ENCODE measurements at places on chromosomes 12 and 14.
A peak's percentile ranks its signal among the peaks of the same experiment; 100 is the strongest.

DNA sequence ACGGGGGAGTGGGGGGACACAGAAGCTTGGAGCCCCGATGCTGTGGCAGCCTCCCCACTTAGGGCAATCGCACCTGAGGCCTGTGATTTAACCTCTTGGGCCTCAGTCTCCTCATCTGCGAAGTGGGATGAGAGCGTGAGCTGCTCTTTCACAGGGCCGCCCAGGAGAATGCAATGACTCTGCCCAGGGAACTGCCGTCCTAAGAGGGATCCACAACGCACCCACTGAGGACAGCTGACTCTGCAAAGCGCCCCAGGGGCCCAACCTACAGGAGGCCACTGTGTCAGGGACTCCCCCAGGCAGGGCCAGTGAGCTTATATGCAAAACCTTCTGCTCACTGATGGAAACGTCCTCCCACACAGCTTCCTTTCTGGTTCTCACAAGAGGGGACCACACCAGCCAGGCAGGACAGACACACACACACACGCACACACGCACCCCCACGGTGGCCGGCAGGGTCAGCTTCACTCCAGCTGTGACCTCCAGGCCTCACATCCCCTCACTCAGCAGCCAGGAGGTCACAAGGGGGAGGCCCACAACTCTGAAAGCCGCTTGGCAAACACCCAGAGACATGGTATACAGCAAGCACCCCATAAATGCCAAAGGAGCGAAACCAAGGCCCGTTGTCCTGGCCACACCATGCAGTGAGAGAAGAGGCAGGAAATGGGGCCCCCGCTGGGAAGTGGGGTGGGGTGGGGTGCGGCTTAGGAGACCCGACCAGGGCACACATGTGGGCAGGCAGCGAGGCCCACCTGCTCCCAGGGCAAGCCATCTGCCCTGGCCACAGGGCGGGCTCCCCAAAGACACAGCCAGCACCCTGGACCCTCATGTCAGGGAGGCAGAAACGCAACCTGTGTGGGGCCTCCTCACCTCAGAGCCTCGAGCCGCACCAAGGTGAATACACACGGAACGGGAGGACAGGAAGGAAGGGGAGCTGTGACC, 73.3 kb downstream of the NCOR2 start:
- DNase-seq: no peak

GRCh38 chr12:2229661-2230539, 177.1 kb downstream of the CACNA1C start:
- no peak for DNase-seq

GRCh38 chr12:52280319-52280795, 5.9 kb downstream of the KRT86 start:
- DNase-seq: peak; percentile 91

GRCh38 chr14:65840786-65841185, 428.3 kb downstream of the FUT8 start:
- no peak for DNase-seq

DNA sequence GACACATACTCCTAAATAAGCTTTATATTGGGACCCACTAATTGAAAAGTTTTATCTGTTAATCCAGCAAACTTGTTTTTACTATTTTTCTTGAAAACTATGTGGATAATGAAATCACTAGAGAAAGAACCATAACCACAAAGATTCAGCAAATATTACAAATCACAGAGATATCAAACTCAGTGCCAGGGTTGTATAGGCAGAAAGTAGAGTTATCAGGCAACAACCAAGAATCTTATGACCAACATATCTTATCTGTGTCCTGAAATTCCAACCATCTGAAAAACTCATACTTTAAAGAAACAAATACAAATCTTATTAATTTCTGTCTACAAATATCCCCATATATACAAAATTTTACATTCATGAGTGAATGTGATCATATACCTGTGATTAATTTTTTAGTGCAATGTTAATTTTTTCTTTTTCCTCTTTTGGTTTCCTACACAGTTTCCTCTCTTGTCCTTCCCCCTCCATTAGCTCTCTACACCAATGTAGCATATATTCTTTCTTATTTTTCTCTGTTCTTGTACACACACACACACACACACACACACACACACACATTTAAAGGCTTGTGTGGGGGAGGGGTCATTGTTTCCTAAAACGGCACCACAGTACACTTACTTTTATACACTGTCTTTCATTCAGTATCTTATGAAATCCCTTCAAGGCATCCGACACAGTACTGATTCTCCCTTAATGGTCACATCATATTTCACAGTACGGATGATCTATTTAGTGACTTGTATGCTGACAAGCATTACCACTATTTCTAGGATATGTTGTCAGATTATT, 18.6 kb downstream of the AMN1 start:
- DNase-seq: no peak

- no peak for DNase-seq
Measured at GRCh38 chr14:72665259-72665658, 228.6 kb downstream of the DPF3 start.

GRCh38 chr14:37595809-37596621, 586 bp downstream of the TTC6 start:
- DNase-seq: no peak

GRCh38 chr14:90674716-90675115, 141.5 kb downstream of the TTC7B start:
- DNase-seq: no peak

- peak; percentile 61 for DNase-seq
Measured at GRCh38 chr12:51906430-51907082, 748 bp upstream of the ACVRL1 start.

DNA sequence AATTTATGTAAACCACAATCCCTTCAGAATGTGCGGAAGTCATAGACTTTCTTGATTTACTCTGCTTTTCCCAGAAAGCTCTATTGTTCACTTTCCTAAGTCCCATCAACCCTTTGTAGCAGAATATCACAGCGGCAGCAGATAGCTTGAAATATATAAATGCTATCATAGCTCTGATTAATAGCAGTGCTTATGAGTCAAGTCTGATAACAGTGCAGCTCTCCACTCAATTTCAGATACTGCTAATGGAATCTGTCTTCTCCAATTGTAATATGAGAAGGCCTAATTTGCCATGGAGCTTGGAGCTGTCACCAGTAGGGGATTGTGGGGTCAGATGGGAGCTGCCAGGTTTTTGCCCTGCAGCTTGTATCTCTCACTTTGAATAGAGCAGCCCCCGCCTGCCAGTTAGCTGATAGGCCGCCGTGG, 10.9 kb downstream of the TMEM260 start:
- no peak for DNase-seq

Measured in ascending aorta (tissue), 2 donors.